ENCODE measurements at places on chromosomes 7 and 10.

DNA sequence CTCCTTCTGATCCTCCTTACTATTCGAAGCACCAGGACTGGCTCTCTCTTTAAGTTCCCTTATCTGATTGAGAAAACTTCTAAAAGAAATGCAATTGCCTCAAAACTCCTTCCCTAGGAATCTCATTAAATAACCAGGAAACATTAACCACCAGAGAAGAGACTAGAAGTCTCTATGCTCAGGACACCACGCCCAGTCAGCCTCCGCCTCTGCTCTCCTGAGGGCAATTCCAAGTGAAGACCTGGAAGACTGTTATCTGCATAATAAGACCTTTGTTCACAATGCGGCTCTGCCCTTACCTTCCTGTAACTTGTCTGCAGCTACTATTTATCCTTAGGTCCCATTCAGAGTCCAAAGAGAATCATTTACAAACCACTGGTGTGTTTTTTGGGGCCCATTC, 78.8 kb downstream of the ELMO1 start:
- no peak for DNase-seq

- DNase-seq = peak; percentile 48
Measured at GRCh38 chr7:25389489-25390106, 161.3 kb upstream of the NPVF start.

DNA sequence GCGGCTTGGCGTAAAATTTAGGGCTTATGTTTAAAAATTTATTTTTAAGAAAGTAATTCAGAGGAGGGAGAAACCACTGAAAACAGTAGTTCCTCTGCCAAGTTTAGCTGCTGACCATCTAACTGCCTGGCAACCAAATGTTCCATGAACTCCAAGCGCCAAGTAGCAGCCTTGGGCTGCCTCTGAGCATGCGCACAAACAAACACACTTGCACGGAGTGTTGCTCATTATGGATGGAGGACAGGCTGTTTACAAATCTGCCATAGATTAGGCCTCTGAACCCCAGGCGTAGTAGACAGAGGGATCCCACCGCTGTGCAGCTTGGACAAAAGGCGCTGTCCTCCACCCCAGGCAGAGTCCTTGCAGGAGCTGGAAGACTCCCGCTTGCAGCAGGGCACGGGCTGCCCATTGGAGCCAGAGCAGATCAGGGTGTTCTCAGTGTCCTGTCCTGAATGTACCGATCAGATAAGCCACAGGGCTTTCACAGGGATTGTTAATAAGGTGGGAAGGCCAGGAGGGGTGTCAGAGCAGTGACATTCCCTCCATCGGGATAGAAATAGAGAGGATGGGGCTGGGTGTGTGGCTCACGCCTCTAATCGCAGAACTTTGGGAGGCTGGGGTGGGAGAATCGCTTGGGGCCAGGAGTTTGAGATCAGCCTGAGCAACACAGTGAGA, 47.7 kb upstream of the LYZL1 start:
- peak; percentile 42 for DNase-seq

DNA sequence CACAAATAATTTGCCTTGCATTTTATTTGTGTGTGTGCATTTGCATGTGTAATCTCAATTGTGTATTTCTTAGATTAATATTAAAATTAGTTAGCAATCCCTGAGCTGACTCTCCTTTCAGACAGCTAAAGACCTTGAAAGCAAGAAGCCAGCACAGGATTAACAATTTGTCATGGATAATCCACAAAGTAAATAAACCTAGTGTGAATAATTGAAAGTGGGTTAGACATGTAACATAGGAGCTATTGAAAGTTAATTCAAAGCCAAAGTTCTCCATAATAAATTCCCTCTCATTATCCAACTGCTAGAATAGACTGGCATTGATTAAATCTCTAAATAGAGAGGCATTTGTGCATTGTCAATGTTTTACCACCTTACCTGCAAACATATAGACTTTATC, 326.1 kb downstream of the PLXDC2 start:
- no peak for DNase-seq

DNA sequence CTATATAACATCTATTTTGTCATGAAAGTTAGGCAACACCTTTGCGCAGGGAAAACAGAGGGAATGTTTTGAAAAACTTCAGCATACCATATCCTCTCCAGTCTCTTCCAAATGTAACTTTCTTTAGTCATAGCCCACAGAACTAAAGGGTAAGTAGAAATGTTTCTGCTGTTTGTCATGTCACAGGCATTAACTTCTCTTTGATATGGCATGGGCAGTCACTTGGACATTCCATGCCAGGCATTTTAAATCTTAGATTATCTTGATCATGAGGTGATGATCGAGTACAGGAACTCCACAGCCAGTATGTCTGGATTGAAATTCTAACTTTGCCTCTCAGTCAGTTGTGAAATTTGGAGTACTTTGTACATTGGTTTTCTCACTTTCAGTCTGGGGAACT, 27.5 kb upstream of the ETV1 start:
- DNase-seq = no peak

GRCh38 chr7:100726996-100727761, 6.2 kb upstream of the ZAN start:
- DNase-seq = peak; percentile 69

DNA sequence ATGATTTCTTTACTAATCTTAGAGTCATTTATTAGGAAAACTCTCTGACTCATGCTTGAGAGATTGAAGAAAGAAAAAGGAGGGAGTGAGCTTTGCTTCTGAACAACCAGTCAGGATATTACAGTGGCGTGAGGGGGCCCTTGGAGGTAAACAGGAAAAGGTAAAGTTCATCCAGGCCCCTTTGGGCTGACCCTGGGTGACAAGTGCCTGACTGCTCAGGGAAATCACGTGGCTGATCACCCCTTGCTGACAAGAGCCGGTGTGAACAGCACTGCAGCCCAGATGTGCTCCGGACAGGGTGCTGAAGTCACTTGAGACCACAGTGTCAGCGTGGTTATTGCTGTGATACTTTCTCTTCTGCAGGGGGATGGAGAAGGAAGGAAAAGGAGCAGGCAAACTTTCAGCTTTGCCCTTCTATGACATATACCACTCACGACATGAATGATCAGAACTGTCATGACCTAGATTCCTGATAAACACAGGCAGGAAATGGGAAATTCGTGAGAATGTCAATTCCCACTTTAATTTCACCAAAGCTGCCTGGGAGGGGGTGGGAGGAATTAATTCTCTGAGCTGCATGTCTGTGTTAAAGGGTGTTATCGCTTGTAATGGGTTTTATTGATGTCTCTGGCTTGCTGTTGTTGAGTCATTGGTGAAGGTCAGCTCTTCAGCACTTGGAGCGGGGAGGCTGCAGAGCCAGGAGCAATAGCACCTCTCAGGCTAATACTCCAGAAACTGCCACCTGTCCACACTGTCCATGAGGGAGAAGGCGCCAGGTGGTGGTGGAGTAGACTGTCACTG, 139.8 kb upstream of the AOAH start:
- DNase-seq = no peak

DNA sequence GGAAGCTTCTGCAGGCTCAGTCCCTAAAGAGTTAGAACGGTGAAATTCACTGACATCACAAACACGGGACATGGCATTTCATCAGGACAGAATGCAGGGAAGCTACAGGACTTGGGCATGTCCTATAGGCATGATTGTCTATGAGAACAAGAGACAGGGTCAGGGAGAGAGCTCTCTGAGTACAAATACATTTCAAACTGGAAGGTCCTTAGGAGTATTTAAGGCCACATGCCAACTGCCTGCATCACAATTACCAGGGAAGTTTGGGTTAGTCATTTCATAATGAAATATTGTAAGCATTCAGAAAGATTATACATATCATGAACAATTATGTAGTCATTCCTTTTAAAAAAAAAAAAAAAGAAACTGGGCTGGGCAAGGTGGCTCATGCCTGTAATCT, 71.3 kb downstream of the CREB3L2 start:
- peak; percentile 84 for DNase-seq

All from stromal cell of bone marrow (primary cell).